ENCODE measurements at places on chromosomes 1 and 21. TPM values are rescaled to one million over a fixed set of nuclear protein-coding genes. Genes with fewer than 3 reads are reported as not detected.

The FCRL4 gene
- total RNA-seq: not detected

The CYP4A22 gene
- total RNA-seq: not detected

The LIPI gene
- not detected for total RNA-seq

The XPR1 gene
- total RNA-seq: 24.2 TPM

The AIM2 gene
- total RNA-seq: not detected

The KIF14 gene
- 3.6 TPM for total RNA-seq

The TIPRL gene
- 34.1 TPM for total RNA-seq

The MPZL1 gene
- 85.9 TPM for total RNA-seq

The OR10Z1 gene
- total RNA-seq: not detected

The AUNIP gene
- 1.6 TPM for total RNA-seq

The CCDC190 gene
- 2.2 TPM for total RNA-seq

The ARV1 gene
- 23.2 TPM for total RNA-seq

The ADGRB2 gene
- total RNA-seq: 1.6 TPM

The TMEM50B gene
- 43.2 TPM for total RNA-seq

The BRDT gene
- total RNA-seq: not detected

The HNRNPCL4 gene
- total RNA-seq: not detected

The GSTM5 gene
- total RNA-seq: not detected
